NCI-H345 (cell line): ENCODE measurements at places on chromosomes 16 and 17.

GRCh38 chr17:14209215-14209614 is 27.4 kb downstream of the CDRT15 start:
- no peak for DNase-seq

DNA sequence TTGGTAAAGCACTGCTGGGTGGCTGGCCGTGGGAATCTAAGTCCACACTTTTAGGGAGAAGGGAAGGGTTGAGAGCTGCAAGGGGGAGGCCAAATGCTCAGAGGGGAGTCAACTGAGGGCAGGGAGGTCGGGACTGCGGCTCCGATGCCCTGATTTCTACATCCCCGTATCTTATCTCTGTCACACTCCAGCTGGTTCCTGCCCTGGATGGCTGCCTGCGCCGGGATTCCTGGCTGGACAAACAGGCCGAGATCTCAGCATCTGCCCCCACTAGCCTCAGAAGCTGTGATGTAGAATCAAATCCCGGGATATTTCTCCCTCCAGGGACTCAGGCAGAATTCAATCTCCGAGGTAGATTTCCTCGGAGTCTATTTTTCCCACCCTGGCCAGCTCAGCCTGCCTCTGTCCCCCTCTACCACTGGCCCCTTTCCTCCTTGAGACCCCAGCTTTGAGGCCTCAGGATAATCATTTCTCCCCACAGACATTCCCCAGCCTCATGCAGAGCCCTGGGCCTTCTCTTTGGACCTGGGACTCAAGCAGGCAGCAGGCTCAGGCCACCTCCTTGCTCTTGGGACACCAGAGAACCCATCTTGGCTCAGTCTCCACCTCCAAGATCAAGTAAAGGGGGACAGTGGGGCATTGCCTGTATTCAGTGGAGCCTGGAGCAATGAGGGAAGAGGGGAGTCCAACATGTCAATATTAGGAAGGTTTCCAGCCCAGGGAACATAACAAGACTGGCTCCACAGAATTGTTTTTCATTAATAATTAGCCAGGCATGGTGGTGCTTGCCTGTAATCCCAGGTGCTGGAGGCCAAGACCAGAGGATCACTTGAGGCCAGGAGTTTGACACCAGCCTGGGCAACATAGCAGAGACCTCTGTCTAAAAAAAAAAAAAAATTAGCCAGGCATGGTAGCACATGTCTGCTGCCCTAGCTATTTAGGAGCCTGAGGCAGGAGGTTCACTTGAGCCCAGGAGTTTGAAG is 1.8 kb downstream of the SHBG start:
- no peak for DNase-seq

- DNase-seq, result peak; percentile 41
Observed at GRCh38 chr17:5097101-5097834, 14.4 kb downstream of the ZNF232 start.

DNA sequence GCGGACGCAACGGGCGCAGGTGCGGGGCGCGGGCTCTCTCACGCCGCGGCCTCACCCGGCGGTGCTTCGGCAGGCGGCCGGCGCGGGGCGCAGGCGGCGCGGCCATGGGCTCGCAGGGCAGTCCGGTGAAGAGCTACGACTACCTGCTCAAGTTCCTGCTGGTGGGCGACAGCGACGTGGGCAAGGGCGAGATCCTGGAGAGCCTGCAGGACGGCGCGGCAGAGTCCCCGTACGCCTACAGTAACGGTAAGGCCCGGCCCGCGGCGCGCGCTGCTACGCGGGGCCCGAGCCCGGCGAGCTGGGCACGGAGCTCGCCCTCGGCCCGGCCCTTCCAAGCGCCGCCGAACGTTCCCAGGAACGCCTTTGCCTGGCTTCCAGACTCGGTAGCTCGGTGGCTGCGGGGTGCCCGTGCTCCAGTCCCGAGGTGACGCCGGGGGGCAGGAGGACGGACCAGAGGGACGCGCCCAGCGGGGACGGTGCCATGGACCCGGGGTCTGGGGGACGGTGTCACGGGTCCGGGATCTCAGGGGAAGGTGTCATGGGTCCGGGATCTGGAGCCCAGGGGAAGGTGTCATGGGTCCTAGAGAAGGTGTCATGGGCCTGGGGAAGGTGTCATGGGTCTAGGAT is 435 bp downstream of the RAB40C start:
- no peak for DNase-seq

DNA sequence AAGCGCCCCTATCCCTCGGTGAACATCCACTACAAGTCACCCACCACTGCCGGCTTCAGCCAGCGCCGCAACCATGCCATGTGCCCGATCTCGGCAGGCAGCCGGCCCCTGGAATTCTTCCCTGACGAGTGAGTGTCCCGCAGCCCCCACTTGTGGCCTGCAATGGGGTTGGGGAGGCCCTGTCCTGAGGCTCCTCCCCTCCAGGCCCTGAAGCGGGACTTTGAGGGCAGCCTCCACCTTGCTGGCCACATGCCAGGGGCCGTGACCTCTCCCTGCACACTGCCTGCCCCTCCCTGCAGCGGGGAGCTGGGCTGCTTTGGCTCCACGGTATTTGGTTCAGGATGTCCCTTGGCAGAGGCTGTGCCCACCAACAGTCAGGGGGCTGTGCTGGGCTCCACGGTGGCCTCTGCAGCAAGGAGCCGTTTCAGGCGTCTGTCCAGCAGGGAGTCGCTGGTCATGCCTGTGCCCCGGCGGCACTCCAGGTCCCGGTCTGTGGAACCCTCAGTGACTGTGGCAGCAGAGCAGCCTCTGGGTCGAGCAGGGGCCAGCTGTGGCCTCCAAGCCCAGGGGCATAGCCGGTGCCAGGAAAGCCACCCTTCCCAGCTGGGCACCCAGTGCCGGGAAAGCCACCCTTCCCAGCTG is 8.3 kb downstream of the NME3 start:
- DNase-seq, result no peak

DNA sequence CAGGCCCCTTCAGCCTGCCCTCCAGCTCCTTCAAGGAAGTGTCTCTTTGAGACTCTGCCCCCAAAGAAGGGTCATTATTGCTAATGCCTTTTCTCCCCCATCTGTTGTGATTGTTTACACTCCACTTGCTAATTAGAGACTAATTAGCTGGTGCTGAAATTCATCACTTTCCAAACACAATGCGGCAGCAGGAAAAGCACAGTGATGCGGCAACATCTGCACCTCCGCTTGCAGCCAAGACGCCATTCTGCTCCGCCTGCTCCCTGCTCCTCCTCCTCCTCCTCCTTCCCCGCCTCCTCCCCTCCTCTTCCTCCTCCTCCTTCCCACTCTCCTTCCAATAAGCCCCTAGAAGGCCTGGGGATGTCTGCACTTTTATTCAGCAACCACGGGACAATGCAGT is 110.5 kb downstream of the SDK2 start:
- DNase-seq, result no peak

DNA sequence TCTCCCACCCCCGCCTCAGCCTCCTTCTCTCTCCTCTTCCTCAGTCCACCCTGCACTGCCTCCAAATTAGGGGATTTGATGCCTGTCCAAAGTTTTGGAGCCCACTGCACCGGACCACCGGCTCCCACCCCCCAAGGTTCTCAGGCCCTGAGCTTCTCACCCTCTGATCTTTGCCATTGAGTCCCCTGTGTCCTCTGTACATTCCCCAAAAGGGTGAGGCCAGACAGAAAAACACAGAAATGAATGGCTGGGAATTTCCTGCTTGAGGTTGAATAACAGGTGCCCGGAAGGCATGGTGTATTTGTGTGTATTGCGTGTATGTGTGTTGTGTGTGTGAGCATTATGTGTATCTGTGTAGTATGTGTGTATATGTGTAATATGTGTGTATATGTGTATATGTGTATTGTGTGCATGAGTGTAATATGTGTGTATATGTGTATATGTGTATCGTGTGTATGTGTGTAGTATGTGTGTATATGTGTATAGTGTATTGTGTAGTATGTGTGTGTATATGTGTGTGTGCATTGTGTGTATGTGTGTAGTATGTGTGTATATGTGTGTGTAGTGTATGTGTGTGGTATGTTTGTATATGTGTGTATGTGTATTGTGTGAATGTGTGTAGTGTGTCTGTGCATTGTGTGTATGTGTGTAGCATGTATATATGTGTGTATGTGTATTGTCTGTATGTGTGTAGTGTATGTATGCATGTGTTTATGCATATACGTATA is 16.0 kb upstream of the CCL17 start:
- no peak for DNase-seq

DNA sequence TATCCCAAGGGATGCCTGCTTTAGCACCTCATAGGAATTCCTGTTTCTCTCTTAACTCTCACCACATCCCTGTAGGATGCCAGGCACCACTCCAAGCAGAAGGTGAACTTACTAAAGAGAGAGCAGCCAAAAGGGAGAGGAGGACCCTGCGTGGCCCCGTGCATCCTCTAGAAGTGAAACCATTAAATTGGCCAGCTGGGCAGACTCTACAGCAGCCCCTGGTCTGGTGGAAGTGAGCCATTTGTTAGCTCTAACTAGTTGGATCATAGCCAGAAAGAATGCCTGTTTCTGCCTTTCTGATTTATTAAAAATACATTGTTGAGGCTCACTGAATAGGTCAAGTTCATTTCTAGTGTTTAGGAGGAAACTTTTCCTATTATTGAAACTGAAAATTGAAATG is 22.3 kb downstream of the TMEM11 start:
- no peak for DNase-seq

- no peak for DNase-seq
Observed at GRCh38 chr16:17109413-17109812, 361.3 kb downstream of the XYLT1 start.

DNA sequence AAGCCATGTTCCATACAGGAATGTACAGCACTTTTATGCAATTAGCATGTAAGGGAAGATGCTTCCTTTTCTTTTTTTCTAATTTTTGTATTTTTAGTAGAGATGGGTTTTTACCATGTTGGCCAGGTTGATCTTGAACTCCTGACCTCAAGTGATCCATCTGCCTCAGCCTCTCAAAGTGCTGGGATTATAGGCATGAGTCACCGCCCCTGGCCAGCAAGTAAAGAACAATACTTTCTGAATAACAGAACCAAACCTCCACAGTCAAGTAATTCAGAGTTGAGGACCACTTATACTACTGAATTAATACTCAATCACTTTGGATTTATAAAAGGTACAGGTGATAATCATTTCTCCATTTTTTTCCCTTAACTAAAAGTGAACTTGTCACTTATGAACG is 13.0 kb downstream of the C16orf87 start:
- DNase-seq, result no peak

- no peak for DNase-seq
Observed at GRCh38 chr17:37124821-37125173, 176.0 kb downstream of the AATF start.

DNA sequence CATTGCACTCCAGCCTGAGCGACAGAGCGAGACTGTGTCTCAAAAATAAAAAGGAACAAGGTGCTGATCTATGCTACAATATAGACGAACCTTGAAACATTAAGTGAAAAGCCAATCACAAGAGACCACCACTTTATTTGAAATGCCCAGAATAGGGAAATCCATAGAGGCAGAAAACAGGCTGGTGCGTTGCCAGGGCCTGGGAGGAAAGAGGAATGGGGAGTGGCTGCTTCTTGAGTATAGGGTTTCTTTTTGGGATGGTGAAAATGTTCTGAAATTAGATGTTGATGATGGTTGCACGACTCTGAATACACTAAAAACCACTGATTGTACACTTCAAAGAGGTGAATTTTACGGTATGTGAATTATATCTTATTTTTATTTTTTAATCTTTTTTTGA is 20.3 kb upstream of the GLIS2 start:
- no peak for DNase-seq
